Tongue (tissue), 3 donors: ENCODE measurements at places on chromosomes 7 and 10. TPM values are rescaled to one million over a fixed set of nuclear protein-coding genes. Genes with fewer than 3 reads are reported as not detected.

Gene TSPAN12
- total RNA-seq: 53.9 TPM

Gene GDF2
- total RNA-seq: not detected

Gene STOX1
- 5.0 TPM for total RNA-seq

Gene CPEB3
- 7.2 TPM for total RNA-seq

Gene APBB1IP
- total RNA-seq: 2.7 TPM
